HAP-1 (cell line): ENCODE measurements at places on chromosomes 1 and 21.

GRCh38 chr1:7670334-7671145 is 100.6 kb upstream of the VAMP3 start:
- DNase-seq: no peak

GRCh38 chr1:3453203-3453761 is 1.2 kb upstream of the ARHGEF16 start:
- DNase-seq: peak; percentile 49

DNA sequence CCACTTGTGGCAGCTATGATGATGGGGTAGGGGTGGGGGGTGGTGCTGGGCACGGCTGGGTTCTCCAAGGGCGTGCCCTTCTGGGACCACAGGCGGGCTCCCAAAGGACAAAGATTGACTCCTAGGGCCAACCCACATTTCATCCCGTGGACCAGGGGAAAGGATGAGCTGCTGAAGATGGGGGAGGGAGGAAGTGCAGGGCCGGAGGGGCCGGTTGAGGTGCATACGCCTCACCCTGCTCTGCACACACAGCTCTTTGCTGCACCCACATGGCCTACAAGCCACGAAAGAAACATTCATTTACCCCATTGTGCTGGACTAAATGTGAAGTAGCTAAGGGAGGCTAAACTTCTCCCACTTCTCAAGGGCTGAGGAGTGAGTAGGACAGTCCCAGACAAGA is 34.2 kb upstream of the GNPAT start:
- DNase-seq: no peak

DNA sequence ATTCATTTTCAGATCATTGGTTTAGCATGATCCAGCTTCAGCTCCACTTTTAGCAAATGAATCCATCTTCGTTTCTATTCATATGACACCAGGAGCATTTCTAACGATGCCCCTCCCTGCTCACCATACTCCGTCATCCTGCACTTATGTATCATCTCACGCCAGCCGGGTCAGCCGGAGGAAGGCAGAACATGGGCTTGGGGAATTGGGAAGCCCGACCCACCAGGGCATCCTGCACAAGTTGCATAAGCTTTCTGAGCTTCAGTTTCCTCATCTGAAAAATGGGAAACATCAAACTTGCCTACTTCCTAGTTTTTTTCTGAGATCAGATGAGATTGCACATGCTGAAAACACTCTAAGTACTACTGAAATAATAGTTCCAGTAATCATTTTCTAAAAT is 194.7 kb downstream of the AK5 start:
- DNase-seq: no peak

GRCh38 chr21:41396558-41397075 is 29.4 kb upstream of the MX1 start:
- DNase-seq: no peak

GRCh38 chr1:225617479-225617878 is 35.4 kb downstream of the ENAH start:
- no peak for DNase-seq

- peak; percentile 70 for DNase-seq
Observed at GRCh38 chr1:241611063-241611462, 29.1 kb downstream of the CHML start.

GRCh38 chr1:2330519-2331199 is 60.7 kb downstream of the MORN1 start:
- DNase-seq: no peak

DNA sequence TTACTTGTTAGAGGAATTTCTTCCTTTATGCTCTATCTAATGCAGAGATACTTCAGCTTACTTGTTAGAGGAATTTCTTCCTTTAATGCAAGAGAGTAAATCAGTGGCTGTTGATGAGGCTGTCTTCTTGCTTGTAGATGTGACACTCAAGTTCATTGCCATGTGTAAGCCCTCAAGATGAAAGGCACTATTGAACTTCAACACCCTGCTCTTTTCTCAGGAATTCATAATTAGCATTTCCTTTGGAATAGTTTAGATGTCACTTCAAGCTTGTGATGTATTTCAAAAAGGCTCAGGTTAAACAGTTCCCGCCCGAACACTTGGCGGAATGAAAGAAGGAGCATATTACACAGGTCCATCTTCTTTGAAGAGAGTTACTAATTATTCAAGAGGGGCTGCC is 251.9 kb downstream of the RGS7 start:
- DNase-seq: no peak

- peak; percentile 39 for DNase-seq
Observed at GRCh38 chr1:21725748-21726392, 56.7 kb upstream of the RAP1GAP start.

- no peak for DNase-seq
Observed at GRCh38 chr1:213958346-213958745, 29.4 kb upstream of the PROX1 start.

- DNase-seq: no peak
Observed at GRCh38 chr1:31397360-31398095, 15.5 kb upstream of the SERINC2 start.

GRCh38 chr1:45574105-45574626 is 9.7 kb upstream of the NASP start:
- no peak for DNase-seq

GRCh38 chr1:170604065-170604464 is 59.9 kb upstream of the PRRX1 start:
- no peak for DNase-seq

DNA sequence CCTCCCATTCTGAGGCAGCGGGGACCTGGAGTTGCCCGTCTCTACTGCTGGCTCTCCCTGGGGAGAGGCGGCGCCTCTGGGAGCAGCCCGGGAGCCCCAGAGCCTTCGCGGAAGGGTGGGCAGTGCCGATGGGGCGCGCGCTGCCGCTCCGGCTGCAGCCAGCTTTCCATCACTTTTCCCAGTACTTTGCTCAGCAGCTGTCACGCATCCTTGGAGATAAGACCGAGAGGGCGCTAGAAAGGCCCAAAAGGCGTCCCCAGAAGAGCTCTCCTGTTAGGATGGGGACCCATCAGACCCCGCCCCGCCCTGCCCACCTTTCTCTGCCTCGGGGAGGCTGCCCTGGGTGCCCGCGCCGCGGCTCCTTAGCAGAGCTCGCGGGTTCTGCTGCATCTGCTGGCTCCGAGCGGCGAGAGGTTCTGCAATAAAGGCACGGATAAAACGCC is 534 bp downstream of the KCNH1 start:
- no peak for DNase-seq

GRCh38 chr1:97783751-97784150 is 137.1 kb downstream of the DPYD start:
- no peak for DNase-seq

- no peak for DNase-seq
Observed at GRCh38 chr1:58158506-58159433, 387.8 kb downstream of the OMA1 start.

DNA sequence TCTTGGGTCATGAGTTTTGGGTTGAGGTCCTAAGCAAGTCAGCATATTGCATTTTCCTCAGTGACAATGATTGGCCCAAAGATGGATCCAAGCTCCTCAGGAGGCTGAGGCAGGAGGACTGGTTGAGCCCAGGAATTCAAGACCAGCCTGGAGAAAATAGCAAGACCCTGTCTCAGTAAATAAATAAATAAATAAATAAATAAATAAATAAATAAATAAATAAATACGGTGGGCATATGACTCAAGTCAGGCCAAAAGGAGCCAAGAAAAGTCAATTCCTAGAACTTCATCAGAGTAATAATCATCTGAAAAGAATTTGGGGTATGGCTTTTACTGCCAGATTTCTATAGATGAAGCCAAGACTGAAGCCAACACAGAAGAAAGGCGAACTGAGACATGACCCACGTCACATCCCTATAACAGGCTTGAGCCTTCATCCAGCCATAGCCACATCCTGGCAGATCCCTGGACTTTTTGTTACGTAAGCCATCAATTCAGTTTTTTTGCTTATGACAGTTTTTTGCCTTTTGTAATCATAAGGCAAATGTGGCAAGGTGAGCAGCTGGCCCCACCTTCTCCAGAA is 88.5 kb upstream of the NFASC start:
- no peak for DNase-seq

DNA sequence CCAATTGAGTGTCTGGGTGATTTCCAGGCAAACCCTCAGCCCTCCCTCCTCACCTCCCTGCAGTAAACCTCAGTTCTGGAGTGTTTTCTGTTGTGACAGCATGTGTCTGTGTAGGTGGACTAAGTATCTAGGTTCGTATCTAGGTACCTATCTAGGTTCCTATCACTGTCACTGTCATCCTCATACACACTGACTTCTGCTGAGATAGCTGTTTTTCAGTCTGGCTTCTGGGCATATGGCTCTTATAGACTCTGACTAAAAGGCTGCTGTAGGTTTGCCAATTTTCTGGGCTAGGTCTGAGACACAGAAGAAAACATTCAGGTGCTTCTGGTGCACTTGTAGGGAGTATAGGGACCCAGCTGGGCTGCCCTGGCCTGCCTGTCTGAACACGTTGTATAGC is 8.1 kb upstream of the TRIM67 start:
- no peak for DNase-seq

DNA sequence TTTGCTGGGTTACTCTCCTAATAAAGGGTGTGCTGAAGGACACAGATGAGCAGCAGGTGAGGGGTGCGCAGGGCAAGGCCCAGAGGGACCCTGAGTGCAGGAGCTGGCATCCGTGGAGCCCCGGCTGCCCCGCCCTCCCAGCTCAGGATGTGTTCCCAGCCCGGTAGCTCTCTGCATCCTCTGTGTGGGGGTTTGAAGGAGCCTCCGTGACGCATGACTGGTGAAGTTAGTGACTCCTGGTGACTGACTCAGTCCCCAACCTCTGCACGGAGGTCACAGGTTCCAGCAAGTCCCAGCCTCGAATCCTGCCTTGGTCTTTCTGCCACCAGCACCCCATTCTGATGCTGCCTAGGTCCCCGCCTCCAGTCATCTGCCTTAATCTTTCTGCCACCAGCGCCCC is 21.6 kb upstream of the TSPEAR start:
- no peak for DNase-seq

DNA sequence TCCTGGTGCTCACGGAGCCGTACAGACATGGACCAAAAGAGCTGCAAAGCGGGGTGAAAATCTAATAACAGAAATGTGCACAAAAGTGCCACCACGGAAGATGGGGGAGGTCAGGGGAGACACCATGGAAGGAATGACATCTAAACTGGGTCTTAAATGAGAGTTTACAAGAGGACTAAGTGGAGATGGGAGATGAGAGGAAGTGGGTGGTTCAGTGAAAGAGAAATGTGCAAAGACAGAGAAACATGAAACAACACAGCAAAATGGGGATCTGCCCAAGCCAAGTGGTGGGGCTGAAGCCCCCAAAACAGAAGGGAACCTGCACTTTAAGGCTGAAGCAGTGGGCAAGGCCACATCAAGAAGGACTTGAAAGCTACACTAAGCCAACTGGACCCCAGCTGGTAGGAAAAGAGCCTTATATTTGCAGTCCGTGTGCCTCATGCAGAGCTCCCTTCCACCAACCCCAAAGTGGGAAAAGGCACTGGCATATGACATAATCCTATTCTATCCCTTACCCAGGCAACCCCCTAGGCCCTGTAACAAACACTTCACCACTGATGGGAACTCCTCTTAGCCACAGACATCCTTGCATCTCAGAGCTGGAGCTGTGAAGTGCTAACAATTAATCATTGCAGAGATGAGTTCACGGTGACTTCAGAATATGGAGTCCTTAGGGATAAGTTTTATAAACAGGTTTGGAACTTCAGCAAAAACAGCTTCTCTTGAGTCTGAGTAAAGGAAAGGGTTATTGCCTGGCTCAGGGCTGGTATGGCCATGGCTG is 198.6 kb upstream of the EDN2 start:
- no peak for DNase-seq

- DNase-seq: no peak
Observed at GRCh38 chr1:223776826-223777454, 64.6 kb downstream of the CAPN2 start.

GRCh38 chr1:100950337-100950736 is 54.4 kb downstream of the SLC30A7 start:
- DNase-seq: no peak
